Right cardiac atrium (tissue), 5 donors: ENCODE measurements at places on chromosomes 6 and 20. TPM values are rescaled to one million over a fixed set of nuclear protein-coding genes. Genes with fewer than 3 reads are reported as not detected.

GRCh38 chr20:38706509-38706908, 17.8 kb upstream of the SLC32A1 start:
- DNase-seq = no peak

- DNase-seq = no peak
Measured at GRCh38 chr6:110211753-110212152, 31.5 kb downstream of the CDC40 start.

DNA sequence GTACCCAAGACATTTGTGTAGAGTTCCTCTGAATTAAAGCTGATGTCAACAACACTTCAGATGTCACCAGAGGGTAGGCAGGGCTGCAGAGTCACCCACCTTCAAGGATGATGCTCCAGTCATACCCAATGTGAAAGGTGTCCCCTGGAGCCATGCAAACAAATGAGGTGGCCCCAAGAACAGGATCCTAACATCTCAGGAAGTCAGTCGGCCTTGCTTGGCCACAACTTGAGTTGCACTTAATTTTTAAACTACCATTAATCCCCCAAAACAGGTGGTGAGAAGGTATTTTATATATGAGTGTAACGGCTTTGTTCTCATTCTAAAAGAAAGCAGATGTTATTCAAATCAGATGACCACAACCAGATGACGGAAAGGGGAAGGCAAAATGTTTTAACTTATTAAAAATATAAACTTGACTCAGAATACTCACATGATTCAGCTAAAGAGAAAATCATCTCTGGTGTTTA, 21.1 kb upstream of the SERPINB1 start:
- no peak for DNase-seq

DNA sequence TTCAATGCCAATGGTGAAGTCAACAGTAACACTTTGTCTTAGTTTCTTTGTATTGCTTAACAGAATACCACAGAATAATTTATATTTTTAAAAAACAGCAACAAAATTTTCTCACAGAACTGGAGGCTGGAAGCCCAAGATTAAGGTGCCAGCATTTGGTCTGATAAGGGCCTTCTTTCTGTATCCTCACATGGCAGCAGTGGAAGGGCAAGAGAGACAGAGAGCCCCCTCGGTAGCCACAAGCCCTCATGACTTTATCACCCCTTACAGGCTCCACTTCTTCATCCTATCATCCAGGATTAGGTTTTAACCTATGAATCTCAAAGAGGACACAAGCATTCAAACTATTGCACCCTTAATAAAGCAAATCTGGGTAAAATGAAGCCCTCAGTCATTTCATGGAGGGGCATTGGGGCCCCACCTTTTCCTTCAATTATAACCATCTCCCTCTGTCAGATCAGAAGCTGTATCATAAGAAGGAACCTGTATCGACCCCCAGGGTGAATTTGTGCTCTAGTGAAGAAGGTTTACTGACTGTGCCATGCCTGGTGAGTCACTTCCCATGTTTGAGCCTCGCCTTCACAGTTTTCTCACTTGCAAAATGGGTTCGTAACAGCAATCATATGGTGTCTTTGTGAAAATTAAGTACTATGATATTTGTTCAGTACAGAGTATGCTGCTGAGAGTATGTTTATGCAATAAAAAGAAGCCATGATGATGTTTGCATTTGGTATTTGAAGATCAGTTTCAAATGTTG, 178.2 kb downstream of the LRFN2 start:
- no peak for DNase-seq

- DNase-seq = no peak
Measured at GRCh38 chr6:39444479-39445019, 122.0 kb upstream of the KCNK16 start.

GRCh38 chr6:137637121-137637520, 142.9 kb upstream of the OLIG3 start:
- no peak for DNase-seq

DNA sequence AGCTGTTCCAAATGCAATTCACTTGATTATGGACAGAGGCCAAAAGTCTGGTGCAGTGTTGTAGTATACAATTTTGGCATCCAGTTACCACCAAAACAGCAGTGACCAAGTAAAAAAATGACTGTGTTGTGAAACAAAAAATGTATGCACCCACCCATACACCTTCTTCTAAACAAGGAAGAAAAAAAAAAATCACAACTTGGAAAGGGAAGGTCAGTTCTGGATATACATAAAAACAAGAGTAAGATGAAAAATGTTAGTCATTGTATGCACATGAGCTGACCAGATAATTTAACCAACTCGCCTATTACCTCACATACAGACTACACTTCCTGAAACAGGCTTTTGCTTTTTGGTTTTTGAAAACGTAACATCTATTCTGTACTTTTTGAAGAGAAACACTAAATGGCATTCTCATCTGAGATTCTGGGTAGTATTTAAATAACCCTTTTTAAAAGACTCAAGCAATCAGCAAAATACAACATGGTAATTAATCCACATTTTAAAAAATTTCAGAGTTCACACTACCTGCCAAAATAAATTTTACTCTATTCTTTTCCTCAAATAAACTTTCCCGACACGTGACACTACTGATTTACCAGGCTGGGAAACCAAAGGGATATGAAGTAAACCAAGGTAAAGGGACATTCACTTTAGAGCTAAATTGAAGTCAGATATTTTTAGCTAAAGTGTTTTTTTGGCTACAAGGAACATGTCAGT, 141.6 kb upstream of the SHLD1 start:
- DNase-seq = no peak

DNA sequence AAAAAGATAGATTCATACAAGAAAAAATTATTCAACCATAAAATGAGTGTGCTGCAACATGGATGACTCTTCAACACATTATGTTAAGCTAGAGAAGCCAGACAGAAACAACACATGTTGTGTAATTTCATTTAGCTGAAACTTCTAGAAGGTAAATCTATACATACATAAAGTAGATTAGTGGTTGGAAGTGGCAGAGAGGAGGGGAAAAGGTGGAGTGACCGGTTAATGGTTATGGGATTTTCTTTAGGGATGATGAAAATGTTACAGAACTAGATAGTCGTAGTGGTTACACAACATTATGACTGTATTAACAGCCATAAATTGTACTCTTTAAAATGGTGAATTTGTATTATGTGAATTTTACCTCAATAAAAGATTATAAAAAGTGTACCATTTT, 304.1 kb upstream of the SLC35B3 start:
- no peak for DNase-seq

- no peak for DNase-seq
Measured at GRCh38 chr20:18397030-18397429, 69.8 kb downstream of the DZANK1 start.

DNA sequence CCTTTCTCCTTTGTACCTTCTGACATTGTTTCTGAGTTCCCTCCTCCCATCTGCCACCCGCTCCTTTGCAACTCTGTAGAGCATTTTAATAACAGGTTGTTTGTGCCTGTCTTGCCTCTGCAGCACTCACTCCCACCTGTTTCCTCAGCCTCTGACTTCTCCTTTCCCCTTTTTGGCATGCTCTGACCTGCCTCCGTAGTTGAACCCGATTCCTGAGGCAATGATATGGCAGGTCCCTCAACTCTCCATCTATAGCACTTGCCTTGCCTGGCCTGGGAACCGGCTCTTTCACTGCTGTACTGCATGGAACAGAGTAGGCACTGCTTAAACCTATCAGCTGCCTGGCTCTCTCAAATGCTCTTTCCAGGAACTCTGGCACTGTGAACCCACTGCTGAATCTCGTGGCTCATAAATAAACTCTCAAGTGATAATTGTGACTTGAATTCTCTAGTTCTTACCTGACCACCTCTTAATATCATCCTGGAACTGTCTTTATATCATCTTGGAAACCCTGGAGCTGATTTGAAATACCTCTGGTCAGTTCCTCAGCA, 50.3 kb downstream of the UTRN start:
- DNase-seq = no peak

DNA sequence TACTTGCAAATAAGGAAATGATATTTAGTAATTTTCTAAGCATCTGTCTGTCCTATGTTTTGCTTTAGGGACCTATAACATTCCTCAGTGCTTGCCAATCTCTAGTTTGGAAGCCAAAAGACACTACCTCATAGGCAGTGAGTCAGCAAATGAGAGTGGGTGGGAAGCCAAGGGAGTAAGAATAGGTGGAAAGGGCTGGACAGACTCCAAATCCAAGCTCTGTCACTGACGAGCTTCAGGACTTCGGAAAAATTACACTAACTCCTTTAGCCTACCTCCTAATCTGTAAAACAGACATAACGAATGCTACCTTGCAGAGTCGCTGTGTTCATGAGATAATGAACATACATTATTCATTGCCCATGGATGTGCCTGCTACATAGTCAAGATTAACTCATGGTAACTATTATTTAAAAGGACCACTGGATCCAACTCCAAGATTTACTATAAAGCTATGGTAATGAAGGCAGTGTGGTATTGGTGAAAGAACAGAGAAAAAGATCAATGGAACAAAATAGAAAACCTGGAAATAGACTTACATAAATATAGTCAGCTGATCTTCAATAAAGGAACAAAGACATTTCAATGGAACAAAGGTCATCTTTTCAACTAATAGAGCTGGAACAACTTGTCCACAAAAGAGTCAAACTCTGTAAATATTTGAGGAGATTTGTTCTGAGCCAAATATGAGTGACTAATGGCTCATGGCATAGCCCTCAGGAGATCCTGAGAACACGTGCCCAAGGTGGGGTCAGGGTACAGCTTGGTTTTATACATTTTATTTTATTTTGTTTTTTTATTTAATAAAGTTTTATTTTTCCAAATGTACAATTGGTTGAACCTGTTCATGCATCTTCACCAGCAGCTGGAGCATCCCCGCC, 64.1 kb downstream of the FAM50B start:
- no peak for DNase-seq

GRCh38 chr20:63434599-63435378, 37.7 kb downstream of the KCNQ2 start:
- DNase-seq = no peak

GRCh38 chr20:35304956-35305355, 12.7 kb upstream of the FAM83C start:
- no peak for DNase-seq

GRCh38 chr6:131976545-131977061, 25.4 kb upstream of the CCN2 start:
- DNase-seq = no peak

DNA sequence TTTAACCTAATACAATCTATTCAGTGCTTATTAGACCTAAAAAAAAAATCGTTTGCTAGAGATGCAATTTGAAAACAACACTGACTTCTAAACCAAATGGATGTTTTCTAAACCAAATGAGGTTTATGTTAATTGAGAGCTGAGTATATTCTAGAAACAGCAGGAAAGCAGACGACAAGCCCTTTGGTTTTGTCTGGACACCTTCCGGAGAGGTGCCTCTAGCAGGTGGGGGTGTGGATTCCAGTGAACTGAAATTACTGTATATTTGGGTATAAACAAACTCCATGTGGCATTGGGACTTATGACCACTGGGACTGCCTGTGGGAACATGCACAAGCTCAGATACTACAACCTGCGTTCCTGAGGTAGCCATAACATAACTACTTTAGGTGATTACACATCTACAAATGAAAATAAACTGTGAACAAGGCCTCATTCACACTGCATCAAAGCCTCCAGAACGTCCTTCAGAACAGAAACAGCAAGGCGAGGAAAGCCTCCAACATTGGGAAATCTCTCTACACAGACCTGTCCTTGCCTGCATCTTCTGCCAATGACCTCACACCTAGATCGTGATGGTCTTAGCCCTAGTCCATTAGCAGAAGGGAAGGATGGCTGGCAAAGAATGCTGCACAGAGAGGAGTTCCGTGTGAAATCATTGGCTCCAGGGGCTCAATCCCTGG, 206.8 kb upstream of the FOXQ1 start:
- no peak for DNase-seq

DNA sequence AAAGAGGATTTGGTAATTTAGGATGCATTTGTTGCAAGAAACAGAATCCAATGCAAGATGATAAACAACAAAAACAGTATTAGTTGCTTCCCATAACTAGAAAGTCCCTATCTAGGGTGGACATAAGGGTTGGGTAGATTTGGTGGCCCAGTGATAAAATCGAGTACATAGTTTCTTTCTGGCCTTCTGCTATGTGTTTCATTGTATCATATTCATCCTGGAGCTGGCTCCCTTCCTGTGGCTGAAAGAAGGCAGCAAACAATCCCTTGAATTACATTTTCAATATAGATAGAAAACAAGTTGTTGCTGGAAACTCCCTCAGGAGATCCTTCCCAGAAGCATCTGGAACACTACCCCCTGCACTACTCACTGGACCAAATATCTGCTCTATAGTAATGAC, 135.1 kb downstream of the ID4 start:
- no peak for DNase-seq

Gene ZNF334
- 1.3 TPM for total RNA-seq

Gene PABPC1L
- 4.0 TPM for total RNA-seq
